Activated T-cell treated with anti-CD3 and anti-CD28 coated beads, Interleukin-2, amount 50 U/mL, for 48 hours (primary cell): ENCODE measurements at places on chromosomes 6 and 20.
A peak's percentile ranks its signal among the peaks of the same experiment; 100 is the strongest.

GRCh38 chr20:30602424-30602823 is 655.0 kb upstream of the DEFB115 start:
- no peak for DNase-seq

DNA sequence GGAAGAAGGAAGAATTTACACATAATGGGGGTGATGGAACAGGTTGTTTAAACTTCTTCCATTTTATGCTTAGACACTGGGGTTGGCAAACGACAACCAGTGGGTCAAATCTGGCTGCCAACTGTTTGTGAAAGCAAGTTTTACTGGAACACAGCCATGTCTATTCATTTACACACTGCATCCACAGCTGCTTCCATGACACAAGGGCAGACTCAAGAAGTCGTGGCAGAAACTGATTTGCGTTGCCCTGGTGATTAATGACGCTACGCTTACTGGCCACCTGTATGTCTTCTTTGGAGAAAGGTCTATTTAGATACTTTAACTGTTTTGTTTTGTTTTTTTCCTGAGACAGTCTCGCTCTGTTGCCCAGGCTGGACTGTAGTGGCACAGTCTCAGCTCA is 19.0 kb downstream of the CTCFL start:
- DNase-seq: no peak

DNA sequence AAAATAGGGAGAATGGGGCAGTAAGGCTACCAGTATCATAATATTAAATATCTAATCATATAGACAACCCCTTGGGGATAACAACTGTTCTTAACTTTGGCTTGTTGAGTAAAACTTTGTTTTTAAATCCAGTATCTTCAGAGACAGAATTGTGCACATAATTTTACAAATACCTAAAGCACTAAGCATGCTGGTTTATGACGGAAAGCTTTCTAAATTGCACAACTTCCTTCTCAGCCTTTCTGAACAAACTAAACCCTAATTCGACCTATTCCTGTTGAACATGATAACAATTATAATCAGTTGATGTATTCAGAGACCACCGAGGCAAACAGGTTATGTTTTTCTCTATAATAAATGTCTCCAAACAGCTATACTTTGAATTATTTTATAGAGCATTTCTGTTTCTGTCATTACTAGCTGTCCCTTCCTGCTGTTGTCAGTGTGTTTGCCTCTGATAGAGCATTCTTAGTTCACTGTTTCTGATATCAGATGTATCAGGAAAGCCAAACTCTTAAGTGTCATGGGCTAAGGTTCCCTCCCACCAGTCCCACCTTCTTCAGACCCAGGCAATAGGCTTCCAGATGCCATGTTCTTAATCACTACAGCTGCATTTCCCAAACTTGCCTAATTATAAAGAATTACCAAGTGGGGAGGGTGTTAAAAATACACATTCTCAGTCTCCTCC is 8.7 kb downstream of the ZHX3 start:
- no peak for DNase-seq

GRCh38 chr20:15564981-15565380 is 1008.3 kb downstream of the KIF16B start:
- no peak for DNase-seq

GRCh38 chr6:79413562-79414002 is 123.6 kb downstream of the LCA5 start:
- DNase-seq: no peak

GRCh38 chr6:42419490-42420280 is 32.0 kb downstream of the TRERF1 start:
- peak; percentile 15 for DNase-seq

DNA sequence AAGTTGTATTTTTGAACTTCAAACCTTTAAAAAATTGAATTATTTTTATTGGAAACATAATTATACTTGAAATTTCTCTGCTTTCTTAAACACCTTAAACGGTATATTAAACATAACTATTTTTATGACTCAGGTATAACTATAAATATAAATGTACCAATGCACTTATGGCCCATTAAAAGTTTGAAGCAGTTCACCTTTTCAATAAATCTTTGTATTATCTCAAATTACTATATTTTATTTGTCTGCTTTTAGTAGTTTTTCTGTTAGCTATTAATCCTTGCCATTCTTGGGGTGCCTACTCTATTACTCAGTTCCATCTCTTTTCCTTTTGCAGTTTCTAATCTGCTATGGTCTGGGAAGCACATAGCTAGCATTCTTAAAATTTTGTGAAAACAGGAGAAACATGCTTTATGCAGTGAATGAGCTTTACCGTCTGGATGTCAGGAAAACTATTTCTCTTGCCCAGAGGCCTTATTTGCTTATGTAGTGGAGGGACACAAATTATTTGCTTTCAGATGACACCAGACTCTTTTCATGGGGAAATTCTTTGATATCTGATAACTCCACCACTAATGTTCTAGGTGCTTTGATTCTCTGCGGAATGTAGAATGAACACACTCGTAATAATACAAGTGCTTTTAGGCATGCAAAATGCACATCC is 378.9 kb upstream of the CITED2 start:
- no peak for DNase-seq

DNA sequence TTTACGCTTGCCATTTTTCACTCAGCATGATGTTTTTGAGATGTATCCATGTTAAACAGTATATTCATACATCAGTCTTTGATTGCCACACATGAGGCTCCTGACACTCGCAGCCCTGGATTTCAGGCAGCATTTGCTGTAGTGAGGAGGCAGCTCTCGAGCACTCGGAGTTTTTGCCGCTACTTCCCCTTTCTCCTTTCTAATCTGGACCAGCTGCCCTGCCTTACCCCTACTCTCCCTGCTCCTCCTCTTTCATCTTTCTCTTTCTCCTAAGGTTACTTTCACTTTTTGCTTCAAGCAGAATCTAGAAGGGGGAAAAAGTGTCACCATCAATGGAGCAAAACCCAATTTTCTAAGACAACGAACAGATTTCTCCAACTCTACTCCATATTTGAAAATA is 5.9 kb upstream of the CST3 start:
- no peak for DNase-seq
